ENCODE measurements at places on chromosomes 2 and 18.
A peak's percentile ranks its signal among the peaks of the same experiment; 100 is the strongest.

GRCh38 chr18:48129621-48130082, 199.2 kb upstream of the SMAD2 start:
- no peak for DNase-seq

DNA sequence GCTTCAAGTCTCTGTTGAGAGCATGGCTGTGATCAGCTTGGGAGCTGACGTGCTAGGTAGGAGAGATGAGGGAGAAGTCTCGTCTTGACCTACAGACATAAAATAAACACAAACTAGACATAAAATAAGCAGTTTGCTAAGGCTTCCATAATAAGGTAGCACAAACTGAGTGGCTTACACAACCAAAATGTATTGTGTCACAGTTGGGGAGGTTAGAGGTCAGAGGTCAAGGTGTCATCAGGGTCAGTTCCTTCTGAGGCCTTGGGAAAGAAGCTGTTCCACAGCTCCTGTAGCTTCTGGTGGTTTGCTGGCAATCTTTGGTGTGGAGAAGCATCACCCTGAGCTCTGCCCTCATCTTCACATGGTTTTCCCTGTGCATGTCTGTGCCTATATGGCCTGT, 20.2 kb downstream of the DAW1 start:
- no peak for DNase-seq

GRCh38 chr18:58682429-58683069, 11.3 kb downstream of the MALT1 start:
- peak; percentile 52 for DNase-seq

GRCh38 chr2:360124-360523, 72.2 kb upstream of the ALKAL2 start:
- no peak for DNase-seq

DNA sequence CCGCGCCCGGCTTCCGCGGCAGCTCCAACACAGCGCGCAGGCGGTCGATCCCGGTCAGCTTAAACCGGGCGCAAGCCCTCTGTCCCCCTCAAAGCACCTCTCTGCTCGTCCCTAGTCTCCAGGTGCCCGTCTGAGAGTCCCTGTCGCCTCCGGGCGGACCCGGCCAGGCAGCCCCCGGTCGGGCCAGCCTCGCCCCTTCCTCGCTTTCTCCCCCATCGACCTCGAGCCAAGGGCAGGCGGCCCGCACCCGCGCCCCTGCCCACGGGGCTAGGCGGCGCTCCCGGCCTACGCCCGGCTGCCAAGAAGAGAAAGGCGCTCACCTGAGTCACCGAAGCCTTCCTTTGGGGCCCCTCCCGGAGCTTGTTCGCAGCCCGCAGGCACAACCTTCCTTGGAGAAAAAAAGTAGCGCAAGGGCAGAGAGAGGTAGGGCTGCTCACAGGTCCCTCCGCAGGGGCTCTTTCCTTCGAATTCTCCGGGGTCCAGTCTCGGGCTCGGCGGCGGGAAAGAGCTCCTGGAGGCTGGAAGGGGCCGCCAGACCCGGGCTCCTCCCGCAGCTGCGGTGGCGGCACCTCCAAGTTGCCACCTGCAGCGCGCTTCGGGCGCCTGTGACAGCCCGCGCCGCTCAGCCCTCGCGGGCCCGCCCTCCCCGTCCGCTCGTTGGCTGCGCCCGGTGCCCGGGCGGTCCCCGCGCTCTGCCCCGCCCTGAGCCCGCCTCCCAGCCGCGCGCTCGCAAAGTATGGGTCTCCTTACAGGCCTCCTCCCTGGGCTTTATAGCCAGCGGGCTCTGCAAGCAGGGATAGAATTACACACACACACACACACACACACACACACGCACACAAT, 86.5 kb upstream of the EPB41L3 start:
- DNase-seq: peak; percentile 82

- DNase-seq: no peak
These were observed 17.4 kb downstream of the KCNIP3 start for GRCh38 chr2:95314598-95314963.

DNA sequence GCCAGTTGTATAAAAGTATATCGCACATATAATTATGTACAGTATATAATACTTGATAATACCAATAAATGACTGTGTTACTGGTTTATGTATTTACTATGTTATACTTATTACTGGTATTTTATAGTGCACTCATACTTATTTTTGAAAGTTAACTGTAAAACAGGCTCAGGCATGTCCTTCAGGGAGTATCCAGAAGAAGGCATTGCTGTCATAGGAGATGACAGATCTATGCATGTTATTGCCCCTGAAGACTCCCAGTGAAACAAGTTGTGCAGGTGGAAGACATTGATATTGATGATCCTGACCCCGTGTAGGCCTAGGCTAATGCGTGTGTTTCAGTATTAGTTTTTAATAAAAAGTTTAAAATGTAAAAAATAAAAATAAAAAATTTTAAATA, 20.3 kb upstream of the ASXL3 start:
- DNase-seq: no peak

DNA sequence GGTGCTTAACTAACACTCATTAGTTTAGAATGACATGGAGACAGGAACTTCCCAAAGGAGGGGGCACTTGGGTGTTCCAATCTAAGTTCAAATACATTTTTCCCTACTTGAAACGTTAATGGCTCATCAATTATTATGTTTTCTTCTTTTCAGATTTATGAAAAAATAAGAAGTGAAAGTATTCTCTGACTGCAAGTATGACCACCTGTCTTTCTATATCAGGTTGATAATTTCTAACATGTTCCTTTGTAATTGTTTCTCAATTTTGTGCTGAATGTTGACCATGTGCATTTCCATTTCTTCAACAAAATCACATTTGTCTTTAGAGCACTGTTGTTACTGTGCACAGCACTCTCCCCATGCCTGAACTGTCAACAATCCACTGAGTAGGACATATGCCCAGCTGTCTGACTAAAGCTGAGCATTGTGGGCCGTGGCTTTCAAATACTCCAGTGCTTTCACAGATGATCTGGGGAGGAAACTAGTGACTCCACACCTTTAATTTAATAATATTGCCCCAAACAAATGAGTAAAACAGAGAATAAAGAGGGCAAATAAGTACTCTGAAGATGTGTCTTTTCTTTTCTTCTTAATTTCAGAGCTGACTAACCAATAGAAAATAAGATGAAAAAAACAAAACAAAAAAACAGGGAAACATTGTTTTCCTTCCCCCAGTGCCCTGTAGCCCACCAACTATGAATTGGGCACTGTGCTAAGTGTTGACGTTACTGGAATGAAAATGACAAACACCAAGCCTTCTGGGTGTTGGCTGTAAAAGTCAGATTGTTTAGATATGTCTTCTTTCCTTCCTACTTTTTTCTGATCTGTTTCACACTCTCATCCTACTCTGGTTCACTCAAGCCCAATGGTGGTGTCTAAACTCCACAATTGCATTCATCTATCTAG, 16.0 kb downstream of the LANCL1 start:
- no peak for DNase-seq

DNA sequence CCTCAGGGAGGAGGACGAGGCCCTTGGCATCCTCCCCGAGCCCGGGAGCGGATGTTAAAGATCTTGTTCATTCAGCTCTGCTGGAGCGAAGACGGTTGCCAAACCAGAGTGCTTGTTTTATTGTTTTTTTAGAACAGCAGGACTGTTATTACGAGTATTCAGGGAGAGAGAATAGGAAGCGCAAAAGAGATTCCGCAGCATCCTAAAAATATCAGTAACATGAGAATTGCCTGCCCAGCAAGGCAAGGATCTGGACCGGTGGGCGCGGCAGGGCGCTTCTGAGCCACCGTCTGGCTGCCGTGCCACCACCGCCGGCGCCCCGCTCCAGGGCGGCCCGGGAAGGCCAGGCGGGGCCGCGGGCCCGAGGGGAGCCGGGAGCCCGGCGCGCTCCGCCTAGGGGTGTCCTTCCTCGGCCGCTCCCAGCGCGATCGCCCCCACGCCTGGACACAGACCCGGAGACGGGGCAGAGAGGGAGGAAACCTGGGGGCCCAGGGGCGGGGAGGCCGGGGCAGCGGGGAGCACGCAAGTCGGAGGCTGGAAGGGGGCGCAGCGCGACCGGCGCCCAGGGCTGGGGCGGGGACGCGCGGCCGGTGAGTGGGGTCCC, 843 bp downstream of the CYS1 start:
- no peak for DNase-seq

GRCh38 chr2:134216152-134216829, 37.6 kb upstream of the MGAT5 start:
- DNase-seq: no peak

- peak; percentile 27 for DNase-seq
These were observed 2.5 kb downstream of the CYP1B1 start for GRCh38 chr2:38073211-38074057.

DNA sequence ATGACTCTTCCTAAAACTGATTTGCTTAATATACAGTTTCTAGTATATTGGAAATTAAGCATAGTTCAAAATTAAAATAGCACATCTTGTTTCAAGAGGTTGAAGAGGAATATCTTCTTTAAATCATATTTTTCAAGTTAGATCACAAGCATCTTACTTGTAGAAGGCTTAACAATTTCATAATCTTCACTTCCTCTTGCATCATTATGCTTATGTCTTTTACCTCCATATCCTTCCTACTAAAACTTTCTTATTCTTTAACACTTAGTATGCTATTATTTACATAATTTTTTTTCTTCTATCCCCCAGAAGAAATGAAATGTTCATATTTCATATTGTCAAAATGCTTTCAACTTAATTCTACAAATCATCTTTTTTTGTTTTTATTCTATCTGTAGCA, 1354.9 kb upstream of the TMEFF2 start:
- no peak for DNase-seq

DNA sequence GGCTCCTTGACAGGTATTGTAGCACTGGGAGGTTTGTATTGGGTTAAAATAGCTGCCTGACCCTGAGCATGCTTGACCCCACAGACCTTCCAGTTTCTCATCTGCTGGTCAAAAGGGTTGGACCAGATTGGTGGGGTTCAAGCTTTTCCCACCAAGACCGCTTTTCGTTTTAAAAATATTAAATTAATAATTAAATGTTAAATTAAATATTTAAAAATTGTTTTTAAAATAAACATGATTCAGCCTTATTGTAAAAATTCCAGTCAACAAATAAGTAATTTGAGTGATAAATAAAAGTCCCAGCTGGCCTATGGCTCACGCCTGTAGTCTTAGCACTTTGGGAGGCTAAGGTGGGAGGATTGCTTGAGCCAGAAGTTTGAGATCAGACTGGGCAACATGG, 36.6 kb upstream of the MCFD2 start:
- DNase-seq: no peak

GRCh38 chr2:37686792-37687526, 15.5 kb upstream of the CDC42EP3 start:
- DNase-seq: no peak

DNA sequence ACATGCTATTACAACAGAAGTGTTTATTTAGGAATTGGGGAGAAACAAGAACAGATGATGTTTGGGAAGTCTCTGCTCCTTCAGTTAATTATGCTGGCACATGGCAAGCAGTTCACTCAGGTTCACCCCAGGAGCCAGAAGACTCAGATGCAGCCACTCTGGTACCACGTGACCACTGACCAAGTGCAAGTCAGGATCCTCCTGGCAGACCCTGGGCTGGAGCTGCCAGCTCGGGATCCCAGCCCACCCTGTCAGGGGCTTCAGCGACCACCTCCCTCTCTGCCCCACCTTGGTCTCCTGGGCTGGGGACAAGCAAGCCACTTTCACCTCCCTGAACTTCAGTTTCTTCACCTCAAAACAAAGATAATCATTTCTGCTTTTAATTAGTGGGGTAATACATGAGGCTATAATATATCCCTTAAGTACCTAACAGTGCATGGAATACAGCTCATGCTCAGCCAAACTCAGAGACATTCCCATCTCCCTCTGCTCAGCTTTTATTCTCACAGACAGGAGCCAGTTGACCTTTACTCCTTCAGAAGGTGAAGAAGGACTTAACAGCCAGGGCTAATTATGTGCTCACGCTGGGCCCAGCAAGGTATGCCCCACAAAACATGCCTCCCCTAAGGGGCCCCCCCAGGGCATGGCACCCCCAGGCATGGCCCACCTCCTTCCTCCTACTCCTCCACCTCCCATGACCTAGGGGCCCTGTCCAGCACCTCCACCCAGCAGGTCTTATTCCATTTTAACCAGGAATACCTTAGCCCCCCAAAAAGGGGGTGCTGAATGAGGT, 11.8 kb downstream of the CRACDL start:
- no peak for DNase-seq

DNA sequence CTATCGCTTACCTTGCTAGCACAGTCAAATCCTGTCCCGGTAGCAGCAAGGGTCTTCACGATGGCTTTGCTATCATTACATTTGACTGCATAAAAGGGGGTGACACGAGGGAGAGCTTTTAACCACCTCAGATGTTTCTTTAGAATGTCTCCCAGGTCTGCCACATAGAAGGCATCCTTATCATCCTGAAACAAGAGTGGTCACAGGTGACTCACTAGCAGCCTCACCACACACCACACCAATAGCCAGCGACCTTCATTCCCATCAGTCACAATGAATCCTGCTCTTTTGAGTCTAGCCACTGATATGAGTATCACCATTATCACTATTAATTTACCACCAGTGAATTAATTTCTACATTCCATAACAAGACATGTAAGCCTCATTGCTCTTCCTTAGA, 3.7 kb downstream of the ODC1 start:
- DNase-seq: no peak

DNA sequence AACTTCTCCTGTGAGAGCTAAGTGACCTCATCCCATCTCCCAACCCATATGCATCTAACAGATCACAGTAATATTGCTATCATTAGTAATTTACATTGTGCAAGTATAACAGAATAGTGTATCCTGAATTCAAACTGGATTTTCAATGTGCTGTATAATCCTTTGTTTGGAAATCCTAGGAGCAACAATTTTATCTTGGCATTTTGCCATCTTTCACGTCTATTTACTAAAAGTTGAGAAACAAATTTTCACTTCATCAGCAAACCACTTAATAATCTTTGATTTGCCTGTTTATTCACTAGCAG, 3.8 kb downstream of the HNRNPLL start:
- peak; percentile 39 for DNase-seq

- DNase-seq: no peak
These were observed 5.9 kb upstream of the RHBDD1 start for GRCh38 chr2:226829721-226830631.

DNA sequence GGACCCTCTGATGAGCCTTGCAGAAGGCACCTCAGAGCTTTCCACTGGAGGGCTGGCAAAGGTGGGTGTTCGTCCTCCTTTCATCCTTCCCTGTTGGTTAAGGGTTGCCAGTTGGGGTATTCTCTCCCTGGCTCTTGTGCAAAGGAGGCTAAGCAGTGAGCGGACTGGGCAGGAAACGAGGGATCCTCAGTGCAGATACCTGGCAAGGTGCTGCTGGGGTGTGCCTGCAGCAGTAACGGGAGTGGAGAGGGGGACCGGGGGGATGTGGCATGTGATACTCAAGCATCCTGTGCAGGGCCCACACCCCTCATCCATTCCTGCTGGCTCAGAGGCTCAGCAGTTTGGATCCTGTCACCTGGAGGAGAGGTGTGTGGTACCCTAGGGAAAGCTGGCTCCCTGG, 4.2 kb upstream of the ADCY3 start:
- DNase-seq: no peak

DNA sequence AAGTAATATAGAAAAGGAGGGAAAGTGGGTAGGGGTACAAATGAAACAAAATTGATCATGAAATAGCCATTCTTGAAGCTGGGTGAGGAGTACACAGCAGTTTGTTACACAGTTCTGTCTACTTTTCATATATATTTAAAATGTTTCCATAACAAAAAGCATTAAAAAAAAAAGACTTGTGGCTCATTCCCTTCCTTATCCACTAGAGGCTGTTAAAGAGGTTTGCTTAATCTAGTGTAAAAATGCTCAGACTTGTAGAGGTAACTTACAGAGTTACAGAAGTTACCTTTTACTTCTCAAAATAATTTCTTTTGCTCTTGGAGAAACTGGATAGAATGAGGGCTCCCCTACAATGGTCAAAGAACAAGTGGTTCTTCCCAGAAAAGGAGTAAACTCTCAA, 8.1 kb upstream of the WIPF1 start:
- peak; percentile 37 for DNase-seq

GRCh38 chr2:193409951-193410350, 1215.2 kb upstream of the TMEFF2 start:
- DNase-seq: no peak
